Uterine smooth muscle cell (primary cell): ENCODE measurements at places on chromosomes 11 and 22. TPM values are rescaled to one million over a fixed set of nuclear protein-coding genes. Genes with fewer than 3 reads are reported as not detected.

Gene DGCR8
- total RNA-seq = 26.5 and 32.9 TPM in 2 replicates

Gene POLD4
- total RNA-seq = 31.8 and 50.0 TPM in 2 replicates

Gene CCDC116
- 0.22 and 0.25 TPM in 2 replicates for total RNA-seq

Gene LIF
- total RNA-seq = 16.5 and 23.8 TPM in 2 replicates
